Lower leg skin (tissue), 4 donors: ENCODE measurements at places on chromosomes 4 and X.

GRCh38 chr4:83917572-83917971, 381.7 kb downstream of the GPAT3 start:
- DNase-seq: no peak

DNA sequence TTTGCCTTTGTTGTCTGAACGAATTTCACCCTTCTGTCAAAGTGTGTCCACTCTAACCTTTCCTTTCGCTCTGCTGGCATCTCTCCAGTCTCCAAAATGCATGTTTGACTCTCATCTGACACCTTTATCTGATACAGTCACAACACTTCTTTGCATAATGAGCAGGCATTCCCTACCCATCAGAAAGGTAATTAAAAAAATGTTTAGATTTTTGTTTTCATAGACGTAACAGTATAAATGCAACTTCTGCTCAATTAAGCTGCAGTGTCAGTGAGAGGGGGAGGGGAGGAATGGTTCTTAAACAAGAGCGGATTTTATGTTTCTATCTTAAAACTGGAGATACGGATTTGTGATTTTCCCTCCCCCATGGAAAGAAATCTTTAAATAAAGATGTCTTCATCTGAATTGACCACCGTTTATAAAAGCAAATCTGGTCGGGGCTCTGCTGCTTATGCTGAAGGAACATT, 70.2 kb downstream of the CXXC4 start:
- DNase-seq: no peak

DNA sequence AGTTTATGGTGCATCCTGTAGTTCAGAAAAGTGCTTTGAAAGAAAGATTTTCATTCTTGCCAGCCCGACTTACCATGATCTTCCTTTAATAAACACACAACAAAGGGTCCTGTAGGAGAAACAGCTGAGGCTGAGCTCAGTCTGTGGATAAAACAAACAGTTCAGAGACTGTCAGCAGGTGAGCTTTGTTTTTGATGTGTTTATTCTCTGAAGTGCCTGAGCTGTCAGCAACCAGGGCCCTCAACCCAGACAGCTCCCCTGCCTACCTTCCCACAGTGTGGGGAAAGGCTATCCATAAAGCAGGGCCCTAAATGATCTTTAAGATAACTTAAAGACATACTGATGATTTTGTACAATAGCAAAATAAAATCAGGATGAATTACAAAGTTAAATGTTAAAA, 459.2 kb upstream of the GALNT7 start:
- no peak for DNase-seq

GRCh38 chrX:40476958-40477357, 103.8 kb upstream of the ATP6AP2 start:
- no peak for DNase-seq

DNA sequence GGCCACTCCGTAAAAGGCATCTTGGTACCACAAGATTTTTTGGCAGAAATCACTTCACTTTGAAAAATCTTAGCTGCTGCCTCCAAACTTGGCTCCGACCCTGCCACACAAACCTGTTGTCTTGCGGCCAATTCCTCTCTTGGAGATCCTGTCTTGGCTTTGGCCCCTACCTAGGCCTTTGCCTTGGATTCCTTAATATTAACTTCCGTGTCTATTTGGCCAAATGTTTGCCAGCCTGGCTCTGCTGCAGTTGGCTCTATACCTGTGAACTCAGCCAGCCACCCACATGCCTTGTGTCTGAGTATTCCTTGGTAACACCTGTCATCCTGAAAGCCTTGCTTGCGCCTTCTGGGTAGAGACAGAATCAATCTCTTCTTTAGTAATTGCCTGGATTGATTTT, 12.5 kb downstream of the GRXCR1 start:
- no peak for DNase-seq

DNA sequence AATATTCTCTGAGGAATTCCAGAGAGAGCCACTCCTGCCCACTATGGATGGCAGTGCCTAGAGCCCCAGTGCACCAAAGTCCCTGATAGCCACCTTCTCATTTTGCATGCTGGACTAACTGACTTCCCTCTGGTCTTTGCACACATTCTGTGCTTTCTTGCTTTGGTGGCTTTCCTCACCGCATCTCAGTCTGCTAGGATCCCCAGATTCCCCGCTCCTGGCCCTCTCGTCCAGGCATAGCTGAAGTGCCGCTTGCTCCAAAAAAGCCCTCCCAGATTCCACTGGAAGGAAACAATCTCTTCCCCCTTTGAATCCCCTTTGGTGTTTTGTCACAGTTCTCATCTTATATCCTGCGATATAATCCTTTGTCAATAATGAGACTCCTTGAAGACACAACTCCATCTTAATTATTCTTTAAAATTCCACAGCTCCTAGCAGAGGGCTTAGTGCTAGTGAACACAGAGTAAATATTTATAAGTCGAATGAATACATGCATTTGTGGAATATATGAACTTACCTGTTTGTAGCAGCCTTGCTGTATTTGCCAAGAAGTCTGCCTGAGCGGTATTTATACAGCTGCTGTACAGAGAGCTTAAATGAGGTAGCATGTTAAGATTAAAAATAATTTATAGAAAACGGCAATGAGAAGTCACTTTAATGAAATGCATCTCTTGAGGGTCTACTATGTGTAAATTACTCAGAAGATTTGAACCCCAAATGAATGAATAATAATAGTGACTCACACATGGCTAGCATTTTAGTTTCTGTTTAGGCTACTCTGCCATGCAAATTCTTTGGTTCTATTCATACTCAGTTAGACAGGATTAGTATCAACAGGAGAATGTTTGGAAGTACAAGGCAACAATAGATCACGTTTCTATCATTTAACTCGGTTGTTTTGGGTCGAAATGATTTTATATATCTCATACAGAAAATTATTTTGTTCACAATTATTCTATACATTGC, 421.9 kb upstream of the TENM3 start:
- no peak for DNase-seq
